ENCODE measurements at places on chromosomes 4 and X.

GRCh38 chr4:176307666-176307930, 12.2 kb upstream of the SPCS3 start:
- DNase-seq: no peak

- no peak for DNase-seq
Observed at GRCh38 chrX:375181-376036, 11.3 kb downstream of the PPP2R3B start.

DNA sequence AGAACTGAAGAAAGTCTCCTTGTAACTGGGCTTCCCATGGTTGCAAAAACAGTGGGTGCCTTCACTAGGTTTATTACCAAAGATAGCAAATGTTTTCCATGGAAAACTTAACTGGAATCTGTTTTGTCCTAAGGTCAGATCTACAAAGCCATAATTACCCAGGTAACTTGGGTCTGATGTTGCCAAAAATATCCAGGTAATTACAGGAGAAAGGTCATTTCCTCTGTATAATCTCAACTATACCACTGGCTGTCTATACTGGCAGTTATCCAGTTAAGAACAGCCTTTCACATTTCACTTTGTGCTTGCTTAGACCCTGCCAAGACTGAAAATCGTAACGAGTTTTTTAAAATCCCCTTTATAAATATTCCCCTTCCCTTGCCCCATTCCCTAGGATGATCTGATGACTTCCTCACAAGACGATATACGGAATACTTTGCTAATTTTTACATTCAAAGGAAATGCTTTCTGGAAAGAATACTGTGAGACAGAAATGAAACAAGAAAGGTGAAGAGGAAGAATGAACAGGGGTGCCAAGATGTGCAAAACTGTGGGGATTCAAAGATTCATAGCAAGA, 105.5 kb downstream of the MAML3 start:
- no peak for DNase-seq

GRCh38 chrX:53918702-53919101, 125.6 kb downstream of the PHF8 start:
- DNase-seq: no peak

DNA sequence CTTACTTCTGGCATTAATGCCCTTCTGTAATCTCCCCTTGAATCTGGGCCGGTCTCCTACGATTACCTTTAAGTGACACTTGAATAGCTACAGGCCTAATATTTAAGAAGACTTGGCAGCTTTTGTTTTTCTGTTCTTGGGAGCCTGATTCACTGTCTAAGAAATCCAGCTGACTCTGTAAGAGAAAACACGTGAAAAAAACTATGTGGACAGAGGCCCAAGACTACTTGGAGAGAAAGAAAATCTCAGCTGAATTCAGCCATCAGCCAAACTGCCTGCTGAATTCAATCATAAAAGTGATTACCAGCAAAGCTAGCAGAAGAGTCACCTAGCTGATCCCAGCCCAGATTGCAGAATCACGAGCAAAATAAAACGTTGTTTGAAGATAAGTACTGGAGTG, 521.2 kb downstream of the MID1IP1 start:
- DNase-seq: no peak

- no peak for DNase-seq
Observed at GRCh38 chr4:125319311-125319710, 4.6 kb downstream of the FAT4 start.

- DNase-seq: no peak
Observed at GRCh38 chr4:42280327-42281095, 116.8 kb upstream of the SHISA3 start.

DNA sequence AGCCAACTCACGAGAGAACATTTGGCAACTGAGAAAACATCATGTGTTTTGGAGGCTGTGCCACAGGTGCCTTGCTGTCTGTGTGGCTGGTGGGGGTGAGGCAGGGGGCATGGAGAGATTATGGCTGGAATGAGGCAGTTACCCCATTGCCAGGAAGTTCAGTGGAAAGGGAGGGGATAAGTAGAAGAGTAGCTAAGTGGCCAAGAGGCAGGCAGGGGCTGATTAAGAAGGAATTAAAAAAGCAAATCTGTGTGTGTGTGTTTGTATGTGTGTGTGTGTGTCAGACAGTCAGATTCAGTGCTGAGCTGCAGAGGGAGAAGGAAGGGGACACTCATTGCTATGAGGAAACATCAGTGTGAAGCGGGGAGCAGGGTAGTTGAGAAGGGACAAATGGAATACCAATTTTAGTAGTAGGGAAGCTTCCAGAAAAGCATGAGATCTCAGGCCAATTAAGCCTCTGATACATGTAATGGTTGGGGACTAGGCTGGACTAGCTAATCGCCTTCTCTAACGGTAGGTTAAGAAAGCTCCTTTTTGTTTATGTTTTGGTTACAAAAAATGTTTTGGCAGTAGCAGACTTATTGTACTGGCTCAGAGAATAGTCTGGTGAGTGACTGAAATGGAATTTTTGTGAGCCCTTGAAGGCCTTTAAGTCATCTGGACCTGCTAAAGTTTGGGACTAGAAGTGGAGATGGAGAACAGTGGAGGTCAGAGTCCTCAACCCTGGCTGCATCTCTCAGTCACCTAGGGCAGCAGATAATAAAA, 18.5 kb downstream of the TMEM164 start:
- peak; percentile 48 for DNase-seq

DNA sequence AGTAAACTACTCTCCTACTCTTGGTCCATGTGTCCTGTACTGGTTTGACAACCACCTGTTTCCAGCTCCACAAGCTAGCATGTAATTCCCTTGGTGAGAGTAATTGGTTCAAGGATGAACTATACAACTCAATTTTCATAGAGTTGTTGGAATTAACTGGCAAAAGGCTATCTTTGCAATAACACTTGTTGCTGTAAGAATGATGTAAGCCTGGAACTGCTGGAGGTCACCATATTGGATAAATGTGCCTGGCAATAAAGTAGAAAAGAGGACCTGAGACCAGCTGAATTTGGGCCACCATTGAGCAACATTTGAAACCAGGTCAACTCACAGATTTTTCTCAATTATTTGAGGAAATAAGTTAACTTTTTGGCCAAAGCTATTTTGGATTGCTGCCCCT, 175.5 kb downstream of the CAMK2D start:
- DNase-seq: no peak

GRCh38 chr4:125948021-125948420, 633.3 kb downstream of the FAT4 start:
- no peak for DNase-seq

- no peak for DNase-seq
Observed at GRCh38 chr4:69032847-69033638, 63.2 kb upstream of the UGT2B7 start.

GRCh38 chr4:129218360-129218759, 122.4 kb downstream of the C4orf33 start:
- peak; percentile 4 for DNase-seq

DNA sequence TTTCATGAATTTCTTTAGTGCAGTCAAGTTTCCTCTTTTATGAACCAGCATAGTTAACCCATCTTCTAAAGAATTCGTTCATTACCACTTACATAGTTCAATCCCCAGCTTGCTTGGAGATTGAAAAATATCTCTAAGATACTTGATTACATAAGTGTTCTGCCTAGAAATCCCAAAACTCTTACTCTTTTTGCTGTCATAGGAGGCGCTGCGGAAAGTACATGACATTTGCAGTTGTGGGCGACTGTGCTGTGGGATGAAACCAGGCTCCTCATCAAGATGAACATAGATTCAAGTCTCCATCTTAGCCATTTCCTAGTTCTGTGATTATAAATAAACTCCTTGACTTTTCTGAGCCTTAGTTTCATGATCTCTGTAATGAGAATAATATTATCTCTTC, 107.1 kb upstream of the SORBS2 start:
- DNase-seq: no peak

GRCh38 chr4:89056953-89057398, at the start of gene FAM13A:
Gene FAM13A, minus strand, starts transcription at chr4:89057185. Its CDS starts 221 bp downstream, at chr4:89056964.
- peak; percentile 95 for DNase-seq
